Naive thymus-derived CD8-positive, alpha-beta T cell (primary cell): ENCODE measurements at places on chromosomes 13 and 19. TPM values are rescaled to one million over a fixed set of nuclear protein-coding genes. Genes with fewer than 3 reads are reported as not detected.

GRCh38 chr13:43664700-43665191 lies 122.0 kb downstream of the ENOX1 start:
- DNase-seq: no peak

- DNase-seq: no peak
Observed at GRCh38 chr19:55678121-55678671, 3.2 kb downstream of the EPN1 start.

- no peak for DNase-seq
Observed at GRCh38 chr19:4477034-4477801, 5.1 kb downstream of the HDGFL2 start.

GRCh38 chr13:23618341-23618740 lies 48.1 kb downstream of the TNFRSF19 start:
- no peak for DNase-seq

DNA sequence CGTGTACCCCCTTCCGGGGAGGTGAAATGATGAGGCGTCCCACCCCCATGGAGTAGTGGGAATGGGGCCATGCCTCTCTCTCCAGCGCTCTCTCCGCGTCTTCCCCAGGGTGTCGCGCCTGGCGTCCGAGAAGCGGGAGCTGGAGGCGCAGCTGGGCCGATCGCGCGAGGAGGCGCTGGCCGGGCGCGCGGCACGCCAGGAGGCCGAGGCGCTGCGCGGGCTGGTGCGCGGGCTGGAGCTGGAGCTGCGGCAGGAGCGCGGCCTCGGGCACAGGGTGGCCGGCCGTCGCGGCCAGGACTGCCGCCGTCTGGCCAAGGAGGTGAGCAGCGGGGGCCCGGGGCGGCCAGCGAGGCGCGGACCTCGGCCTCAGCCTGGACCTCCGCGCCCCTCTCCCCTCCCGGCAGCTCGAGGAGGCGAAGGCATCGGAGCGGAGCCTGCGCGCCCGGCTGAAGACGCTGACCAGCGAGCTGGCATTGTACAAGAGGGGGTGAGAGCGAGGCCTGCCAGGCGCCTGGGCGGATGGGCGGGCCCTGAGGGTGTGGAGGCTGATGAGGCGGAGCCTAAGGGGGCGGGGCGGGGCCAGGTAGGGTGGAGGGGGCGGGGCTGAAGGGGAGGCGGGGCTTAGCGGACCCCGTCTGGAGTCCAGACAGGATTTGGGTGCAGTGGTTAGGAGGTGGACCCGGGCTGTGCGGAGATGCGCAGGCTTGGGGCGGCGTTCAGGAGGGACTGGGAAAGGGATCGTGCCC lies 7.7 kb downstream of the PGLYRP1 start:
- DNase-seq: peak; percentile 63

DNA sequence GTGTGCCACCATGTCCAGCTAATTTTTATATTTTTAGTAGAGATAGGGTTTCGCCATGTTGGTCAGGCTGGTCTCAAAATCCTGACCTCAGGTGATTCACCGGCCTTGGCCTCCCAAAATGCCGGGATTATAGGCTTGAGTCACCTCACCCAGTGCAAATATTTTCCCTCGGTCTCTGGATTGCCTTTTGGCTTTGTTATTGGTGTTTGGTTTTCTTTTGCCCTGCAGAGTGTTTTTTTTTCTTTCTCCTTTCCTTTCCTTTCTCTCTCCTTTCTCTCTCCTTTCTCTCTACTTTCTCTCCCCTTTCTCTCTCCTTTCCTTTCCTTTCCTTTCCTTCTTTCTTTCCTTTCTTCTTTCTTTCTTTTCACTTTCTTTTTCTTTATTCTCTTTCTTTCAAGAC lies 33.2 kb downstream of the KDM4B start:
- no peak for DNase-seq

DNA sequence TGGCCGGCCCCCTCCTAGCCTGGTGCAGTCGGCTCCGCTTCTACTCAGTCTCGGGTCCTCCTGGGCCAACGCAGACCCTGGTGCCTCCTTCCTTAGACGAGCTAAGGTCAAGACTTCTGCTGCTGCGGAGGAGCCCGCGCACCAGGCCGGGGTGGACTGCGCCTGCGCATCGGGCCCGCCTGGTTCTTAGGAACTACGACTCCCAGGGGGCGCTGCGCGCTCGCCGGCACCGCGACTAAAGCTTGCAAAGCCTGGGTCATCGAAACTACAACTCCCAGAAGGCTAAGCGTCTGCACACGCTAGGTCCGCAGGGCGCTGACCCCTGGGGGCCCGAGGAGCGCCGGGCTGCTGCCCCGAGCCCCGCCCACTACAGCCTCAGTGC lies at the start of gene ZNF835:
ZNF835 (minus strand) TSS at position 145 of the 382 bp plus-strand sequence. CDS start 6,559 bp downstream, outside the sequence.
- DNase-seq: peak; percentile 68

DNA sequence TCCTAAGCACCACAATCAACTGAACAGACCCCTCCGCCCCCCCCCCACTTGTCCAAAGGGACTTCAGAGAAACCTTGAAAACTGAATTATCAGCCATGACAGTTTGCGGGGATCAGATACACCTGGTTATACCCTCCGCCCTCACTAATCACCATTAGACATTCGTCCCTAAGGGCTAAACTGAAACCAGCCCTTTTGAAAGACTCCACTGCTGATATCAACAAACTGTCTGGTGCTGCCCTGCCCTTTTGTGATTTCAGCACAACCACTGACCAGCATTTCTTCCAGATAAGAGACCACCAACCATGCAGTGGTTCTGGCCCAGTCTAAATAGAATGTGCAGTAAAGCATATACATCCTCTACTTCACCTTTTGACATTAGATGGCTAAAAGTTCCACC lies 1422.9 kb downstream of the EFNB2 start:
- no peak for DNase-seq

TUBA3C gene
- not detected for total RNA-seq

FUT3 gene
- not detected for total RNA-seq

- DNase-seq: peak; percentile 39
Observed at GRCh38 chr13:28324181-28324789, 170.6 kb downstream of the FLT1 start.

DNA sequence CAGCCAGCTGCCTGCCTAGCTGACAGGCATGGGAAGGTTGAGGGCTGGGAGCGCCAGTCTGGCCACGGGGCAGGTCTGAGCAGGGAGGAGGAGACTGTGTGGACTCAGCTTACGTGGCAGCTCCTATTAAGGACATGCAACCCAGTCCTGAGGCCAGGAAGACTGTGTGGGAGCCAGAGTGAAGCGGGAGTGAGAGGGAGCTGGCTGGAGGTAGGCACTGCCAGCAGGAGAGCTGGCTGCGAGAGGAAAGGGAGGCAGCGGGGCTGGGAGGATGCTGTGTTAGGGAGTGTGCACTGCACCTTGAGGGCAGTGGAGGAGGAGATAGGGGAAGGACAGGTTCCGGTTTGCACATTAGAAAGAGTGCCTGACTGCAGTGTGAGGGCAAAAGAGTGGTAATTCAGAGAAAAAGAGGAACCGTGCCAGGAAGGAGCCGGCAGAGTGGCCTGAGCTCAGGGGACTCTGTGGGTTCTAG lies 99.2 kb downstream of the SLC7A1 start:
- DNase-seq: no peak

PALM gene
- not detected for total RNA-seq

SEMA6B gene
- total RNA-seq: 0.68 TPM

DNA sequence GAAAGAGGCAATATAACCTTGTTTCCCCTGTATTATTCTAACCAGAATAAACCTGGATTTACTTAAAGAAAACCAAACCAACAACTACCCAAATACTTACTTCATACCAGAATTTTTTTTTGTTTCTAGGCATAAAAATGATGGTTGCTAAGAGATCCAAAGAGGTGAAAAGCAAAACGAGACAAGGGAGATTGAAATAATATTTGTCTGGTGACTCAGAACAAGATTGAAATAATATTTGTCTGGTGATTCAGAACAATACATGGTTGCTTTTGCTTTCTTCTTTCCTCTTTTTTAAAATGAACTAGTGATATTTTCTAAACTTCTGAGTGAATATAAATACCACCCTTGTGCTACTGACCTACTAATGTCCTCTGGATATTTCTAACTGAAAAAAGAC lies 592.9 kb downstream of the KCTD12 start:
- no peak for DNase-seq

DNA sequence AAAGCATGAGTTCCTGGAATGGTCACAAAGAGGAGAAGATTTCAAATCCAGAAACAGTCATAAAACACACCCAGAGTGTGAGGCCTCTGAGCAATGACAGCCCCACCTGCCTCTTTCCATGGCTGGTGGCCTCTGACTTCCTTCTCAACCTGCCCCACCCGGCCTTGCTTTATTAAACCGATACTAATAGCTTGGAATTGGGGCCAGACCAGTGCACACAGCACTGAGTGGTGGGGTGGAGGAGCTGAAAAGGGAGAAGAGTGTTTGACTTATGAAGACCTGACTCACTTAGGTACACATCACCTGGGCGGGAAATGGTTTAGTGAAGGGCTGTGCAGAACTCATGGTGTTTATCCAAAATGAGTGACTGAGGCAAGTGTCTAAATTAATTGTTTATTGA lies 20.7 kb upstream of the CEACAM6 start:
- DNase-seq: no peak

- no peak for DNase-seq
Observed at GRCh38 chr13:32824675-32825074, 191.5 kb upstream of the KL start.

DNA sequence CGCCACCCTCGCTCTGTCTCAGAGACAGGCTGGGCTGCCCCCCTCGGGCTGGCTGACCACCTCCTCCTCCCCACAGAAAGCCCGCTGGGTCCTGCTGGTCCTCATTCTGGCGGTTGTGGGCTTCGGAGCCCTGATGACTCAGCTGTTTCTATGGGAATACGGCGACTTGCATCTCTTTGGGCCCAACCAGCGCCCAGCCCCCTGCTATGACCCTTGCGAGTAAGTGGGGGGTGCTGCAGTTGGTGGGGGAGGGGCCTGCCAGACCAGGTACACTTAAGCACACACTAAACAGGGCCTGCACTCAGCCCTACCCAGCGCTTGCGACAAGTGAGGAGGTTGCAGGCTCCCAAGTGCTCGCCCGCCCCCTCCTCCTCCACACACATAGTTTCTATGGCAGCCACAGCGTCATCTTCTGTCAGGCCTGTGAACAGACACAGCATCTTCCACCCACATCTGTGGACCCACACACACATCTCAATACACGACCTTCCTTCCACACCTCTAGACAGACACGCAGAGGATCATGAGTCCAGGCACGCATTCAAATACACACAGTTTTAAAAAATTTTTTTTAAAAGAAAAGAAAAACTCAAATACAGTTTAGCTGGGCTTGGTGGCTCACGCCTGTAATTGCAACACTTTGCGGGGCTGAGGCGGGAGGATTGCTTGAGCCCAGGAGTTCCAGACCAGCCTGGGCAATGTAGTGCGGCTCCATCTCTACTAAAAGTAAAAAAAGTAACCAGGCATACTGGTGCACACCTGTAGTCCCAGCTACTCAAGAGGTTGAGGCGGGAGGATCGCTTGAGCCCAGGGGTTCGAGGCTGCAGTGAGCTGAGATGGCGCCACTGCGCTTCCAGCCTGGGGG lies 18.4 kb downstream of the PLD3 start:
- DNase-seq: no peak

EEF2 gene
- total RNA-seq: 2,252 TPM

- no peak for DNase-seq
Observed at GRCh38 chr13:43766725-43767124, 20.0 kb downstream of the ENOX1 start.

- no peak for DNase-seq
Observed at GRCh38 chr13:45604892-45605291, 10.6 kb downstream of the ERICH6B start.

GRCh38 chr13:42114912-42115311 lies 66.5 kb downstream of the DGKH start:
- no peak for DNase-seq

ZNF878 gene
- 0.21 TPM for total RNA-seq

GRCh38 chr13:23870356-23871140 lies 18.7 kb downstream of the MIPEP start:
- DNase-seq: no peak

DNA sequence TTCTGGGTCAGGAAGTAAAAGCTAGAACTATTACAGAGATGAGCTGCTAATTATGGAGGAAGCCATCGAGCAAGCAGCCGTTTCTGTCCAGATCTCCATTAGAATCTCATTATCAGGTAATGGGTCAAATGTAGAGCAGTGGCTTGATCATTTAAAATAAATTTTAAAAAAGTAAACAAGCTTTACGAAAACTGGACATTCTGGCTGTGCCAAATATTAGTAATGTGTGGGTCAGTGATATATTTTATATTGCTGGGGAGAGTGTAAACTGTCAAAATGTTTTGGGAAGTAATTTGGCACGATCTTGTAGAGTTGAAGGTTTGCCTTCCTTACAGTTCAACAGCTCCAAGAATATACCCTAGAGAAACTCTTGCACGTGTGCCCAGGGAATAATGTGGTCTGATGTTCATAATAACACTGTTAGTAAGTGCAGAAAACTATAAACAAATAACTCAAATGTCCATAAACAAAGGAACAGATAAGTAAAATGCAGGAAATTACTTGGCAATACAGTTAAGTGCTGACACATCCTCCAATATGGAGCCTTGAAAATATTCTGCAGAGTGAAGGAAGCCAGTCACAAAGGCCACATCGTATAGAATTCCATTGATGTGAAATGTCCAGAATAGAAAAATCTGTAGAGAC lies 127.2 kb upstream of the UBL3 start:
- DNase-seq: no peak

CCL25 gene
- not detected for total RNA-seq

IL11 gene
- total RNA-seq: 0.21 TPM

DNA sequence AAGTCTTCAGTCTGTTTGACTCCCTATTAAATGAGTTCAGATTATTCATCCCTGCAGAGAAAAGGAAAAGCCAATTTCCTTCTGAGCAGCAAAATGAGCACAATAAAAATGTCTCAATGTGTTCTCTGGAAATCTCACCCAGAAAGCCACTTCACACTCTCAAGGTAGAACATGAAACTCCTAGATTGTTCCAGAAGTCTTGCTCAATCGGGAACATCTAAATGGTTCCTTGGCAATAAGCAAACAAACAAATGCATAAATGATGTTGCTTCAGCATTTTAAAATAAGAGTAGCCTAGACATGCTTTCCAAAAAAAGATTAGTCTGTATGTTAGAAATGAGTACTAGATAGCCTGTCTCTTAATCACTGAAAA lies 59.7 kb upstream of the TNFRSF19 start:
- no peak for DNase-seq

DNA sequence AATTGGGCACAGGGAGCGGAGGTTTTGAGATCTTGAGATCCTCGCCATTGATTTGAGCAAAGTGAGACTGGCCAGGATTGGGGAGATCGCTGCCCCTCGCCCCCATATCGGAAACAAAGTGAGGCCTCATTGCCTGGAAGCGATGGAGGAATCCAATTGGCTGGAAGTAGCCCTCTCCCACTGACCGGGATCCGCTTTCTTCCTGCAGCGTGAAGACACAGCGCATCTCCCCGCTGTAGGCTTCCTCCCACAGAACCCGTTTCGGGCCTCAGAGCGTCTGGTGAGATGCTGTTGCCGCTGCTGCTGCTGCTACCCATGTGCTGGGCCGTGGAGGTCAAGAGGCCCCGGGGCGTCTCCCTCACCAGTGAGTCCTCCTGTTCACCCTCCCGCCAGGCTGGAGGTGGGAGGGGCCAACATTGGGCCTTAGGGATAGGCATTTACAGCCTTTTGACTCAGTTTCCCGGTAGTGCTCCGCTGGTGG lies 438 bp downstream of the PRKCSH start:
- DNase-seq: no peak
